ENCODE measurements at places on chromosomes 16 and 17. TPM values are rescaled to one million over a fixed set of nuclear protein-coding genes. Genes with fewer than 3 reads are reported as not detected.

The GRAPL gene
- not detected for total RNA-seq

- peaks cover 5% of the 10 kb centered on the region for H3K4me1 ChIP-seq
- no peak overlapping the region for H3K27ac ChIP-seq
- no peak overlapping the region for H3K4me3 ChIP-seq
These were observed 32.6 kb downstream of the SBK1 start for GRCh38 chr16:28324887-28325279.

- H3K4me3 ChIP-seq, result no peak overlapping the region
- DNase-seq, result peak; percentile 38
- peaks cover 39% of the 10 kb centered on the region for H3K4me1 ChIP-seq
- peaks cover 9% of the 10 kb centered on the region for H3K27me3 ChIP-seq
These were observed 9.2 kb downstream of the SNN start for GRCh38 chr16:11677451-11677951.

The GAS7 gene
- total RNA-seq, result 7.3 TPM

The USP43 gene
- 0.09 TPM for total RNA-seq

DNA sequence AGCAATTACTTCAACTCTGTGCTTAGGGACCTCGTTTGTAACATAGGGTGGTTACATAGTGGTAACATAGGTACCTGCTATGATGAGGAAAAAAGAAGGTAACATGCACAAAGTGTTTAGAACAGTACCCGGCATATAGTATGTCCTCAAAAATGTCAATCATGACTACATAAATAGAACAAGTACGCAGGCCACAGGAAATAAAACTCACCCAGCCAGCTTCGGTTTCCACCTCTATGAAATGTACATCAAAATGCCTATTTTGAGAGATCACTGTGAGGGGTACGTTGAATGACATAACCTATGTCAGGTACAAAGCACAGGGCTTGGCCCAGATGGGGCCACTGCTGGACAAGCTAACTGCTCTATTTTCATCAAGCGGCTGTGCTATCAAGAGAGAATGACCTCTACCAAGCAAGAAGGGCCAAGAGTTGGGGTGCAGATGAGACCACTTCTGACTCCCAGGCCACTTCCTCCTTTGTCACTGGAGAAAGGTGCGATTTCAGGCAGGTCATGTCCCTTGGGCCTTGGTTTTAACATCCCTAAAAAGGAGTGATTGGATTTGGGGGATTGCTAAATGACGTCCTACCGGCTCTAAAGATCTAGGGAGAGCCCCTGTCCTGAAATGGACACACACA is 45.4 kb downstream of the WSB1 start:
- no peak for DNase-seq
- H3K36me3 ChIP-seq, result no peaks in the 10 kb centered on the region
- H3K4me3 ChIP-seq, result no peak overlapping the region
- no peak overlapping the region for H3K27ac ChIP-seq

The XYLT1 gene
- 25.9 TPM for total RNA-seq
